Cardiac muscle cell (in vitro differentiated cells and primary cell): ENCODE measurements at places on chromosomes 16 and 17. TPM values are rescaled to one million over a fixed set of nuclear protein-coding genes. Genes with fewer than 3 reads are reported as not detected.

- DNase-seq = peak; percentile 45
Observed at GRCh38 chr16:84647828-84648594, at the start of gene KLHL36. TSS of gene KLHL36 (plus strand) at chr16:84648511. CDS start at chr16:84650868, 2,357 bp downstream.

- no peak for DNase-seq
Observed at GRCh38 chr17:80687839-80688238, 143.2 kb downstream of the RPTOR start.

Gene KLHL10
- 0.36 TPM in 1 of 2 replicates, not detected in the other for total RNA-seq

Gene SPATA32
- total RNA-seq = 0.45 TPM in 1 of 2 replicates, not detected in the other

Gene CACNA1G
- 29.7 and 46.1 TPM in 2 replicates for total RNA-seq
